ENCODE measurements at places on chromosomes 11 and 22. TPM values are rescaled to one million over a fixed set of nuclear protein-coding genes. Genes with fewer than 3 reads are reported as not detected.

APIP gene
- 36.5 TPM for total RNA-seq

PUS3 gene
- 7.1 TPM for total RNA-seq

GLYAT gene
- total RNA-seq, result 0.22 TPM

PTPN5 gene
- 3.8 TPM for total RNA-seq

OR9Q2 gene
- not detected for total RNA-seq

P4HA3 gene
- total RNA-seq, result 0.54 TPM

TMEM225 gene
- not detected for total RNA-seq

ABCG4 gene
- 1.0 TPM for total RNA-seq

SPON1 gene
- total RNA-seq, result 6.2 TPM

HOATZ gene
- not detected for total RNA-seq

PRODH gene
- total RNA-seq, result 3.0 TPM

DNA sequence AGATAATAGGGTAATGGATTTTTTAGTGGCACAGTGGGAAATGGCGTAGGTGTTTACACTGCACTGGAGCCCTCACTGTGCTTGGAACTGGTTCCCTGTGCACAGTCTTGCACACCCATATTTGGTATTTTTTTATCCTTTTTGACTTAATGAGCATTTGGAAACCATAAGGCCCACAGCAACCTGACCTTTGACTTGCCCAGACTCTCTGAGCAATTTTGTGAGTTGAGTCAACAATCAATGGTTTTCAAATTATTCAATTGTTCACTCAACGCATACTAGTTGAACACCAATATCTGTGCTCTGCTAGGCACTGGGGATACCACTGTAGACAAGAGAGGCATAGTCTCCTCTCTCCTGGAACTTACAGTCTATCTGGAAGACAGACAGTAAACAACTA, 14.3 kb downstream of the CD44 start:
- no peak for DNase-seq

DNA sequence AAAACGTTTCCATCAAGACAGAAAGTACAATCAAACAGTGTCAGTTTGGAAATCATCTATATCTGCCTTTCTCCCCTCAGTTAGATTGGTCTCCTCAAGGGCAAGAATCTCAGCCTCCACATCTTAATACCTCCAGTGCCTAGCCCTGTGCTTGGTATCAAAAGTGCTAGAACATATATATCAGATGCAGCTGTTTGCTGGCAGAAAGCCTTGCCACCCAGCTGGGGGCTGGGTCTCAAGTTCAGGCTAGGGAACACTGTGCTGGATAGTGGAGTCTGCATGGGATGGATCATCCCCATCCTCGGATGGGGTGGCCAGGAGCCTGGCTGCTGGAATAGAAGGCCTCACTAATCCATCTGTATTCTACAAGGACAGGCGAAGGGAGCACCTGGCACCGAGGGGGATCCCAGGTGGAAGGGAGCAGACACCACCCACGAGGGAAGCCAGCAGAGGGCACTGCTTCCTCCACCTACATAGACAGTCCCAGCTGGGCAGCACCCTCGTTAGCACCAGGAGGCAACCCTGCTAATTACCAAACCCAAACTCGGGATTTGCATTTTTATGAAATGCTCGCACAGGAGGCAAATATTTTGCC, 602.2 kb downstream of the BUD13 start:
- peak; percentile 54 for DNase-seq

- no peak for DNase-seq
These were observed 519 bp downstream of the ARRB1 start for GRCh38 chr11:75350743-75351540.

DNA sequence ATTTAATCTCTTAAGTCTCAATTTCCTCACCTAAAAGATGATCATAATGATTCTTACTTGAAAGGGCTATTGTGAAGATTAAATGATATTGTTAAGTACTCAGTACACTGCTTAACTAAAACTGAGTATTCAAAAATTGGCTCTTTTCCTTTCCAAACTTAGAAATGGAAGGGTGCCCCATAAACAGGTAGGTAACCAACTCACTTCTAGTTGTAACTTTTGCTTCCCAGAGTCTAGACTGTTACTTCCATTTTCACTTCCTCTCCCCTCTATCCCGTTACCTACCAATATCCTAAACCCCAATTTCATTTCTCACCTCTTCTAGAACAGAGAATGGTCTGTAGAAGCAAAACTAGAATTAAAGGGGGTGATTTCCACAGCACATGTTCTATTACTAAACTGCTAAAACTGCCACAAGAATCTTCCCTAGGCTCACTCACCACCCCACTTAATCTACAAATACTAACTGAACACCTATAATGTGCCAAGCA, 50.0 kb downstream of the RRAS2 start:
- no peak for DNase-seq

- DNase-seq, result no peak
These were observed 170.1 kb downstream of the GRIK4 start for GRCh38 chr11:120681434-120682331.

- no peak for DNase-seq
These were observed 3.4 kb upstream of the NHERF4 start for GRCh38 chr11:119181677-119182412.

DNA sequence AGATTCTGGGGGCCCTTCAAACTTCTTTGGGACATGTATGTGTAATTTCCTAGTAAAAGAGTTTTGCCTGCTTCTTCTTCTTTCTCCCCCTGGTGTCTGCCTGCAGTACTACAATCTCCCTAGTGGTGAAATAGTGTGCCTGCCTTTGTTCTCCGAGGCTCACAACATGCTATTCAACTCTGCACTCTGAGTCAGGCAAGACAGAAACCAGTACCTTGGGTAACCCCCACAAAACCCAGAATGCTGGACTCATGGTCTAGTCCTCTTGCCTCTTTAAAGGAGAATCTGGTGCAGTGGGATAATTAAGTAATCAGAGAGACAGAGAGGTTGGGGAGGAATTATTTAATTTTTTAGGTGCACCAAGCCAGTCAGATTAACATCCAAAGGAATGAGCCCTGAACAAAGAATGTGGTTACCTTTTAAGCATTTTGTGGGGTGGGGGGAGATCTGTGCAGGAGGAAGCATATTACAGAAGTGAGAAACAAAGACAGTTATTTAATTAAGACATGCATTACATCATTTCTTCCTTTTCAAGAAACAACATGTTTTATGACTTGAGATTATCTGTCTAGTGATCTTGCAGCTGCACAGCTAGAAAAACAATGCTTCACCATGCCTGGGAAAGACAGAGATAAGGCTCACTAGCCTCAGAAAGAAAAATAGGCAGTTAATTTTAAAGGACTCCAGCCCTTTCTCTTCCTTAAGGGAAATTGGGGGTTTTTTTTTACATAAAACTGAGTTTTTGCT, 11.0 kb upstream of the MS4A6A start:
- no peak for DNase-seq

GRCh38 chr11:116360221-116360941, 412.4 kb downstream of the BUD13 start:
- no peak for DNase-seq

- DNase-seq, result no peak
These were observed 37.2 kb upstream of the CSNK2A3 start for GRCh38 chr11:11390068-11390771.

- DNase-seq, result no peak
These were observed 15.8 kb downstream of the VPS37C start for GRCh38 chr11:61145228-61146005.

DNA sequence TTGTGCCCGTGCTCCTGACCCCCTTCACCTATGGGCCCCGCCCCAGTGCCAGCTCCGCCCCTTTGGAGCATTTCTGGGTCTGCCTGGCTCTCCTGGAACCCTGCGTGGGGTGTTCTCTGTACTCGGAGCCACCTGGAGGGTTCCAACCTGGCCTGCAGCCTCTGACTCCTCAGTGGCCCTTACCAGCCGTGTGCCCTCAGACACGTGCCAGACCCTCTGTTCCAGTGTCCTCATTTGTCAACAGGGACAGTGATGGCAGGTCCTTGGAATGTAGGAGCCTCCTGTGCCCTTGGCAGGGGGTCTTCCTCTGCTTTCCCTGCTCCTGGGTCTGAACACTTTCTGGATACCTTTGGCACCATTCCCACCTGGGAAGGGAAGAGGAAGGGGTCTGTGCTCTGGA, 96.4 kb downstream of the CACNA1I start:
- DNase-seq, result no peak

- DNase-seq, result no peak
These were observed 62.3 kb downstream of the IGLL5 start for GRCh38 chr22:22949953-22950352.

DNA sequence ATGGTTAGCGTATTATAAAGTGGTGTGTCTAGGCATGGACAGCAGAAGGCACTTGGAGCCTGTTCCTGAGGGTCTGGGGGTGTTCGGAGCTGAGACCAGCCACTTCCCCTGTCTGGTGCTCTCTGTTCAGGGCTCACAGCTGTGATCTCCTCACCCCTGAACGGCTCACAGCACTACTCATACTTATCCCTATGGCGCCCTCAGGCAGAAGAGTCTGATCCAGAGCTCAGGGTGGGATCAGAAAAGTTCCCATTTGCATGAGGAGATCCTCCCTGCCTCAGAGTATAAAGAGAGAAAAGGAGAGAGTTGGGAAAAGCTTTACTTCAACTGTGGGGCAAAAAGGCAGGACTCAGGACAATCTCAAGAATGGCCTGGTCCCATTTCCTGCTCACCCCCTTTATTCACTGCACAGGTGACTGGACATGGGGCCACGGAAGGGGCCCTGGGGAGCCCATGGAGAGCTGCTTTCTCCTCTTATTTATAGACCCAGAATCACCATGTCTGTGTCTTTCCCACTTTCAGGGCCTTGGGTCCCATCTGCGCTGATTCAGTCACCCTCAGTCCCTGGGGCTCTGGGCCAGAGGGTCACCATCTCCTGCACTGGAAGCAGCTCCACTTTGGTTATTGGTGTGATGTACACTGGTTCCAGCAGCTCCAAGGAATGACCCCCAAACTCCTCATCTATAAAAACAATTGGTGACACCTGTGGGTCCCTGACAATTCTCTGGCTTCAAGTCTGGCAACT, 97.0 kb upstream of the TOP3B start:
- no peak for DNase-seq

DNA sequence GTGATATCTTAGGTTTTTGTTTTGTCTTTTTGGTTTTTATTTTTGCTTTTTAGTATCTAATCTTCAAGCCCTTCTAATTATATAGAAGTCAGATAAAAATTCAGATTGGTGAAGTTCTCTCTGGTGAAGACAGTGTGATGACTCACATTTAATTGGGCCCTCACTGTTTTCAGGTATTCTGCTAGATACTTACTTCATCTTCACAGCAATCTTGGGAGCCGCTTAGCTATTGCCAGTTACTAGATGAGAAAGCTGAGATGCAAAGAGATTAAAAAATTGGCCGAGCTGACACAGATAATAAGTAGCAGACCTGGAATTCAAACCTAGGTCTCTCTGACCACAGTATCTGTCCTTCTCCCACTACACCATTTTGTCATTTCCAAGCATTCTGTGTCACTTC, 75.0 kb downstream of the PPP2R1B start:
- no peak for DNase-seq

DNA sequence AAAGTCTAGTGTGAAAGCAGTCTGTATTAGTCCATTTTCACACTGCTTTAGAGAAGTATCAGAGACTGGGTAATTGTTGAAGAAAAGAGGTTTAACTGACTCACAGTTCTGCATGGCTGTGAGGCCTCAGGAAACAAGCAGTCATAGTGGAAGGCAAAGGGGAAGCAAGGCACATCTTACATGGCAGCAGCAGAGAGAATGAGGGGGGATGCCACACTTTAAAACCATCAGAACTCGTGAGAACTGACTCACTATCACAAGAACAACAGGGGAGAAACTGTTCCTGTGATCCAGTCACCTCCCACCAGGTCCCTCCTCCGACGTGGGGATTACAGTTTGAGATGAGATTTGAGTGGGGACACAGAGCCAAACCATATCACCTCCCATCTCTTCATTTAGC, 13.8 kb upstream of the TUBA8 start:
- no peak for DNase-seq

- no peak for DNase-seq
These were observed 1008.0 kb downstream of the FAM181B start for GRCh38 chr11:81725701-81726100.

GRCh38 chr11:130786586-130786985, 129.7 kb downstream of the SNX19 start:
- no peak for DNase-seq

DNA sequence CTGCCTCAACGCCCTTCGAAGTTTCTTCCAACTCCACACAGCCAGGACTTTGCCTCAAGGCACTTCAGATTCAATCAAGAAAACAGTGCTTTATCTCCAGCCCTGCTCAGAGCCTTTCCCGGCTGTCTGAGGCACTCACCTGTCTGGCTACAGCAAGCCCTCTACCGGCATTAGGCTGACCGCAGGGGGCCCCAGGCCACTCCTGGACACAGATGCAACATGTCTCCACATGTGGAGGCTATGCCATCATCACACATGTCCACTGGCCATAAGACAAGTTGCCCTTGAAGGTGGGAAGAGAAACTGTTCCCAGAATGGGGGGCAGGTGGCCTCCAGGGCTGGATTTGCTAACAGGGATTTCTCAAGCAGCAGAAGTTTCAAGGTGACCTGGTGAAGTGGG, 10.0 kb downstream of the SCUBE1 start:
- no peak for DNase-seq

- DNase-seq, result no peak
These were observed 33.1 kb upstream of the PICALM start for GRCh38 chr11:86101941-86102407.

- DNase-seq, result no peak
These were observed 556.3 kb upstream of the ANO5 start for GRCh38 chr11:21636561-21636960.

- DNase-seq, result no peak
These were observed 1280.8 kb downstream of the BRD1 start for GRCh38 chr22:48546653-48547424.

- DNase-seq, result peak; percentile 41
These were observed 84.9 kb upstream of the NARS2 start for GRCh38 chr11:78659326-78660270.

DNA sequence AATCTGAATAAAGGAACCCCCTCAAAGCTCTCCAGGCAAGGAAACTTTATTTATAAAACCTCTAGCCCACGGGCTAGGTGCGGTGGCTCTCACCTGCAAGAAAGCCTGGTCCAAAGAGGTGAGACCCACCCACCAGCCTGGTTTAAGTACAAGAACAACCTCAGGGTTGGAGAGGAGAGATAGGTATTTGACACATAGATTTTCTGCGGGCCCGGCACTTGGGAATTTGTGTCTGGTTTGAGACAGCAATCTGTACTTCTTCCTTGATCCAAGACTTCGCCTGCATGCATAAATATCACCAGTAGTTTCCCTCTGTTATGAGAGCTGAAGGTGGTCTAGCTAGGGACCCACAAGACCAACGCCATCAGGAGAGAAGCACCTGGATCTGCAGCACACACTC, 73.2 kb upstream of the CAPRIN1 start:
- DNase-seq, result no peak
